ENCODE measurements at places on chromosomes 3 and 15. TPM values are rescaled to one million over a fixed set of nuclear protein-coding genes. Genes with fewer than 3 reads are reported as not detected.

- peak; percentile 55 for DNase-seq
These were observed 842 bp downstream of the FSTL1 start for GRCh38 chr3:120449701-120450599.

The CPNE4 gene
- 25.3 TPM for total RNA-seq

DNA sequence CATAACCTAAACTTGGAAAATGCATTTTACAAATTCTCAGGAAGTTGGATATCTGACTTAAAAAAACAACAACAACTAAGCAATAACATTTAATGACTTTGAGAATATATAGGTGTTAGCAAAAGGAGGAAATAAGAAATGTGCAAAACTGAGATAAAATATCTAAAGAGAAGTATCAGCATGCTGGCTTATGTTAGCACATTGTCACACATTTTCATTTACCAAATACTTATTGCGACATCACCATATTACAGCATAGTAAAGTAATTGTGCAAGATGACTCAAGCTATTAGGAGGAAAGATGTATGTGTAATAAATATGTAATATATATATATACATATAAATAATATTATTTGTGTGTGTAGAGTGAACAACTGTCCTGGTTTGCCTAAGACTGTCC is 9.2 kb downstream of the PTX3 start:
- no peak for DNase-seq

The TTLL13 gene
- total RNA-seq = not detected

GRCh38 chr15:90035840-90036230 is 34.7 kb downstream of the ZNF710 start:
- DNase-seq = no peak

DNA sequence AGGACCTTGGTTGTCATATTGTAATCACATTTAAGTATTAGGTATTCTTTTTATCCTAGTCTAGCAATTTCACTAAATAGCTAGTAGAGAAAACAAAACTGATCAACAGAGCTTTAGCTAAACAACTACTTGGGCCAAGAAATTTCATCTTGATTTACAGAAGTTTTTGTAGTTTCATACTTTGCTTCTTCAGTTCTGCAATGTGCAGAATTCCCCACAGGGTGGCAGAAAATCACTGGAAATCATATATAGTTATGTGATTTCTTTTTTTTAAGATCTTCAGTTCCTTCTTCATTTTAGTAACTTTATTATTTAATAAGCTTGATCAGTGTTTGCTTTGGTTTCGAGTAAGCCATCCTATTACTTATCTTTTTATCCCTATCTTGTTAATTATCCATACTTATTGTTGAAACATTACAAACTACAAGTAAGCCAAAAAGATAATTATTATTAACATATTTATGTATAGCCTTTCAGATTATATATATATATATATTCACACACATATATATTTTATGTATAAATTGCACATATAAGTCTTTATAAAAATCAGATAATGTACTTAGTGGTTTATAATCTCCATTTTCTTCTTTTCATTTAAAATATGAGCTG is 2.2 kb upstream of the BNIP2 start:
- no peak for DNase-seq

DNA sequence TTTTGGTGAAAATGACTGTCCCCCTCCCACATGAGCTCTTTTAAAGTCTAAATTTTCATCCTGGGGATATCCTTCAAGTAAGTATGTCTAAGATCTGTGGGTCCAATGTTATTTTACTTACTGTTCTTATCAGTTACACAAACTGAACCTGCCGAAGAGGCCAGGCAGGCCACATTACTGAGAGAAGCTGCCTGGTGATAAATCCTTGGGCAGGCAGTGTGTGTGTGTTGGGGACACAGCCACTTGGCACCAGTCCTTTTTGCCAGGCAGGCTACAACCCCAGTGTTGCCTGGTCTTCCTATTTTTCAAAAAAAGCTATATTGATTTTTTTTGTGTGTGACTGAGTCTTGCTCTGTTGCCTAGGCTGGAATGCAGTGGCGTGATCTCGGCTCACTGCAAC is 50.6 kb upstream of the RASA2 start:
- DNase-seq = no peak

All from heart right ventricle (tissue), 16 donors.